ENCODE measurements at places on chromosomes 4 and X. TPM values are rescaled to one million over a fixed set of nuclear protein-coding genes. Genes with fewer than 3 reads are reported as not detected.

DNA sequence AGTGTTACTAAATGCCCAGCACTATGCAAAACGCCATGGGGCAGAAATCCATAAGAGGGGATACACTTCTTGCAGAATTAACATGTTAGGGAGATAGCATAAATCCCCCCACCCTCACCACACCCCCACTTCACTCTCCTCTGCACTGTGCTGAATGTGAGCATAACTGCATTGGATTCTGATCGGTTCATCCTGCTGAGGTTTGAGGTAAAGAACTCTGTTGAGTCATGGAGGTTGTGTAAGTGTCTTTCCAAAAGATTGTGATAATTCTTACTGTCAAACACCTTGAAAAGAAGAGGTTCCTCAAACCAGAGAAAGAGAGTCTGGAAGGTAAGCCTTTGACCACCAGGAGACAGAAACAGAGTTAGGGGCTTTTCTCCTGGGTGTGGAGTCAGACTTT, 43.6 kb downstream of the RBM47 start:
- DNase-seq = no peak

GRCh38 chr4:71553605-71554004, 214.8 kb downstream of the SLC4A4 start:
- no peak for DNase-seq

DNA sequence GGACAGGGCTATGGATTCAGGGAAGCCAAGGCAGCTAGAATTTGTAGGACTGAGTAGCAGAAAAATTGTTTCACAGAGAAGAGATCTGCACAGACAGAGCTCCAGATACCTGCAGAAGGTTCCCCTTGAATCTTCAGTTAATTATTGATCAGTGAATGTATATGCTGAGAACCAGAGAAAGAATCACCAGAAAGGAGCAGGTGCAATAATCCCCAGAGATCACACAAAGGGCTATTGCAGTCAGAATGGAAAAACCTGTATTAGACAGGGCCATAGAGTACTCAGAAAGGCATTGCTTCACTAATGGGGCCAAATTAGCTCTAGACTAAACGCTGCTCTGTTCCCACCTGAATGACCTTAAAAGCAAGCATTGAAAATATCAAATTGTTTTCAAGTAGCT, 35.5 kb upstream of the SMAD1 start:
- no peak for DNase-seq

DNA sequence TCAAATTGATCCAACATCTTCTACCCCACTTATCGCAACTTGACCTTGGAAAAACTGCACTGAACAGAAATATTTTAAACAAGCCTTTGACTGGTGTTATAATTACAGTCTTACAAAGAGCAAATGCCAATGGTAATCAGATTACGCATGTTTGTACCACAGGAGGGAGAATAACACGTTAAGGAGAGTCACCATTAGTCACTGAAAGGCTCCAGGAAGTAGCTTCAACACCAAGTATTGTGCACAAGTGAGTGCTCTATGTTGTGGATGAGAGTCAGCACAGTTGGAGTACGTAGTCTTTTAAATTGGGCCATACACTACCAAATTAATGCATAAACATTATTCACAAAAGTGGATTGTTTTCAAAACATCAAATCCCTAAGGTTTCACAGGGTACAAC, 1081.5 kb upstream of the TENM3 start:
- no peak for DNase-seq

GRCh38 chrX:103688946-103689345, 2.4 kb upstream of the MORF4L2 start:
- no peak for DNase-seq

DNA sequence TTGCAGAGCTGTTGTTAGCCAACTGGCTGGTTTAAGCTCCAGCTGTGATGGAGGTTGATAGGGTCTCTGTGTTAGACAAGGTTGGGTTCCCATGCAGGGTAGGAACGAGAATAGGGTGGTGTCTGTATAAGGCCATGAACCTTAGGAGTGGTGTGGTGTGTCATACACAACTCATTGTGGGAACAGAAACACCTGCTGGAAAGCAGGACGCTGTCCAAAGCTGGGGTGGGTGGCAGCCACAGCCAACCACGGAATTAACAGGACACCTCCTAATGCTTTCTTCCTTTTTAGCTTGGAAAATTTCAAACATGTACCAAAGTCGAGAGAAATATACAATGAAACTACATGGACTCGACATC, 94.4 kb downstream of the ARHGAP10 start:
- no peak for DNase-seq

DNA sequence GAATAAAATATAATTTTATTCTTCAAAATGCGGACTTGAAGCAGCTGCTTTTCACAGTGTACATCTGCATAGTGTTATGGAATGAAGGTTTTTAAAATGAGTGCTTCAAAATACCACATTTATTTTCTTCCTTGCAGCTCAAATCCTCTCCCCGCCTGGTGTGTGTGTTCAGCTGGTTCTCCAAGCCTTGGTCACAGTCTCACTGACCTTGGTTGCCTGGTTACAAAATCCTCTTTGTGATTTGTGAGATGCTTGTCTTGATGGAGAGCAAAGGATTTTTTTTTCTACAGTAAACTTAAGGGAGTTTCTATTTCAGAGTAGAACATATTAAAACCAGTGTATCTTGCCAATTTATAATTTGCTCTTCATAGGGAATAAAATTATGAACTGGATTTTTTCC, 139.2 kb downstream of the PCDH18 start:
- no peak for DNase-seq

DNA sequence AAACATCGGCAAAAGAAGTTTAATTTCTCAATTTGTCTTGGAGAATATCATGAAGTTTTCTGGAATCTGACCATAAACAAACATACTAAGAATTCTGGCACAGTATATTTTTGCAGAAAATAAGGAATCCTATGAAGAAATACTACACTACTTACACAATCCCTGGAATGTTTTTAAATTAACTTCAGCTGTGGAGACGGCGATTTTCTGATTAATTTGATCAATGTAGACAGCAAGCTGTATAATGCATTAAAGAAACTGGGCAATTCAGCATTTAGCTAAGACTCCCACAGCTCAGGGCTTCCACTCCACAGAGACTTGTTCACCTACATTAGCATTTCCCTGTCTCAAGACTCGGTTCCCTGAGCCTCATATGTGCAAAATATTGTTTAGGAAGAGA, 12.2 kb downstream of the EGFL6 start:
- no peak for DNase-seq

DNA sequence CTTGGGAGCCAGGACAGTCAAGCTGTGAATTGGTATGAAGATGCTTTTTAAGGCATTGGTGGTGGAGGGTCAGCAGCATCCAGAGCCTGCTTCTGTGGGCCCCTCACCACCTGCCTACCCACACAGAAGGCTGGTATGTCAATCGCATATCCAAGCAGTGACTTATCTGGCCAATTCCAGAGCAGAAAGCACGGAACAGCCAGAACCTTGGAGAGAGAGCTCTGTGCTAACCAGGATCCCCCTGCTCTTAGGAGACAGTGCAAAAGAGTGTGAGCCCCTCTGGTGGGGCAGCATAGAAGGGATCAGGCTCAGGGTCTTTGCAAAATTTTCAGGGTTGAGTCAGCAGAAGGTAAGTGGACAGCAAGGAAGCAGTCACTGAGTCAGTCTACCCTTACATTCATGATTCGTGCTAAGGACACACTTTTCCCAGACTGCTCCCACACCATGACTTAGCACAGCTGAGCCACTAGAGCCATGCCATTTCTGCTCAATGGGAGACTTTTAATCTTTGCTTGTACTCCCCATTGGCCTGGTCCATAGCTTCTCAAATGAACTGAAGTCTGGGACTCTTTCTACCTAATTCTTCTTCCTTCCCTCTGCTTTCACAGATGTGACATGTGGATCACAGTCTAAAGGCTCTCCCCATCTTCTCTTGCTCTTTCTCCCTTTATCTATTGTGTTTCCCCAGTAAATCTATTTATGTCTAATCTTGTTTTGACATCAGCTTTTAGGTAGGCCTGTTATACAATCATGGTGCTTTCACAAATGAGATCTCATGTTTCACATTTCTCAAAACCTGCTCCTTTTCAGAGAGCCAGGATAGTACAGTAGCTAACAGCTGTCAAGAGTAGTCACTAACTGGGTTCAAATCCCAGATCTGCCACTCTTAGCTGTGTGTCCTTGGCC, 20.0 kb downstream of the MORF4L2 start:
- DNase-seq = no peak

DNA sequence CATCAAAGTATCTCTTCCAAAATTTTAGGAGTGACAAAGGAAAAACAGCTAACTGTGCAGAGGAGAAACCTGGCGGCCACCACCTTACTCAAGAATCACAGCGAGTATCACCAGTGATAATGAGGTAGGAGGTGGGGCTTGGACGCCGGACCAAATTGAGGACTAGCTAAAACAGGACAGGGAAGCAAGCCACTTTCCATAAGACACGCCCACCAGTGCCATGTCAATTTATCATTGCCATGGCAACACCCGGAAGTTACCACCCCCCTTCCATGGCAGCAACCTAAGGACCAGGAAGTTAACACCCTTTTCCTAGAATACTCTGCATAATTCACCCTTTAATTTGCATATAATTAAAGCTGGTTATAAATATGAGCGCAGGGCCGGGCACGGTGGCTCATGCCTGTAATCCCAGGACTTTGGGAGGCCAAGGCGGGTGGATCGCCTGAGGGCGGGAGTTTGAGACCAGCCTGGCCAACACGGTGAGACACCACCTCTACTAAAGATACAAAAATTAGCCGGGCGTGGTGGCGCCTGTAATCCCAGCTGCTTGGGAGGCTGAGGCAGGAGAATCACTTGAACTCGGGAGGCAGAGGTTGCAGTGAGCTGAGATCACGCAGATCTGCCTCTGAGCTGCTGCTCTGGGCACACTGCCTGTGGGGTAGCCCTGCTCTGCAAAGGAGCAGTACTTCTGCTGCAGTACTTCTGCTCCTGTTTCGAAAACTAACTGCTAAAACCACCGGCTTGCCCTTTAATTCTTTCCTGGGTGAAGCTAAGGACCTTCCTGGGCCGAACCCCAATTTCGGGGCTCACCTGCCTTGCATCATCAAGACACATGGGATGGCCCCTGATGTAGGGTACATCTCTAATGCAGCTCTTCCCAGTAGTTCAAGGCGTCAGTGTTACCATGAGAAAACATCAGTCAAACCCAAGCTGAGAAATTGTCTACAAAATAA, 116.7 kb downstream of the HMX1 start:
- peak; percentile 10 for DNase-seq

- DNase-seq = no peak
Measured at GRCh38 chr4:173794662-173795061, 264.6 kb upstream of the HAND2 start.

- DNase-seq = no peak
Measured at GRCh38 chrX:84248226-84248625, 60.2 kb upstream of the RPS6KA6 start.

DNA sequence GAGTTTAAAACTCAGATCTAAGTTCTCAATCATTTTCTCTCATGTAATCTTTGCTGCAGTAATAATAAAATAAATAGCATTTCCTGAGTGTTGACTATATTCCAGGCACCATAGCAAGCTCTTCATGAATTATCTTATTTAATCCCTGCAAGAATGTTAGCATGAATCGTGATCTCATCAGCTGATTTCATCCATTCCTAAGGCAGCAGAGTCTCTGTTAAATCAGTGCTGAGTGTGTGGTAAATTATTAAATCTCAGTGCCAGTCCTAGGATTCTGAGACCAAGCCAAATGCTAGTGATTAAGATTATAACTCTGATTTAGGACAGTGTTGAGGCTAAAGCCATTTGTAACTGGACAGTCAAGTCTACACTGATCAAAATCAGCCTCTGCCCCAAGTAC, 240.3 kb upstream of the TAPT1 start:
- no peak for DNase-seq

- no peak for DNase-seq
Measured at GRCh38 chr4:71045256-71045655, 51.8 kb downstream of the DCK start.

DNA sequence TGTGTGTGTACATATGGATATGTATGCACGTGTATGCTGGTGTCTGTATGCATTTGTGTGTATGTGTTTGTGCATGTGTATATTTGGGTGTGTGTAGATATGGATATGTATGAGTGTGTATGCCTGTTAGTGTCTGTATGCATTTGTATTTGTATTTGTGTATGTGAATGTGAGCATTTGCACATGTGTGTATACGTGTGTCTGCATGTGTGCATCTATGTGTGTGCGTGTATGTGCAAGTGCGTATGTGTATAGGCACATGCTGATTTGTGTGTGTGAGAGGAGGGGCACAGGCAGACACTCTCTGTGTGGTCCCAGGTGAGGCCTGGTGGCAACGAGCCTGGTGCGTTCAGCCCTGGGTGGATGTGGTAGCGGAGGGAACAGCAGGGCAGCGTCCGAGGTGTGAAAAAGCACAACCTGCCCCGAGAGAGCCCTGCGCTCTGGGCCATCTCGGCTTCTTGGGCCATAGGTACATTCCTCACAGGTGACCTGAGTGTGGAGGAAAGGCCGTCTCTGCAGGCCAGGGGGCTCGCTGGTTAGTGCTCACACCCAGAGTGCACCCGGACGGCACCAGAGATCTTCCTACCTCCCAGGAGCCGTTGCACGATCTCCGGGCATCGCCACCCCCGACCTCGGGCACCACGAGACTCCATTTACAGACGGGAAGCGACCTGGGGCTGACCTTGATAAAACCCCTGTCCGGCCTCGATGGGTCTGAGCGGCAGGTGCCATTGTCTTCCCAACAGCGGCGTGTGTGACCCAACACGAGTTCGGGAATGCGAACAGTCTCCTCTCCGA, 45.0 kb downstream of the ASMT start:
- DNase-seq = no peak

DNA sequence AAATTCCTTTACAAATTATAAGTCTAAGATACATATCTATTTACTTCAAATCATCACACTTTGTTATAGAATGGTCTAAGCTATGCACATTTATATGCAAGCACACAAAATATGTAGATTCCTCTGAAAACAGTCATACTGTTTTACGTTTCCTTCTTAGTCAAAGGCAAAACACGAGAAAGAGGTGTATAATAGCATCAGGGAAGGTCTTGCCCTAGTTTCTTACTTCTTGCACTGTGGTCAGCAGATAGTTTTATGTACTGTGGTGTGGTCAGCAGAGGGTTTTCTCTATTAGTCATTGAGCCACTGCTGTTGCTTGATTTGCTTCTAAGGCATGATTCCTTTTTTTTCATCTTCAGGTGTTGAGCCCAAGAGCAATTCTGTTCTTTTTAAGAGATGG, 117.7 kb downstream of the ADAM29 start:
- DNase-seq = no peak

NXF2B gene
- polyA plus RNA-seq = not detected

SERTM2 gene
- polyA plus RNA-seq = 1.5 TPM

ZNF711 gene
- polyA plus RNA-seq = 6.1 TPM

XKRX gene
- polyA plus RNA-seq = 0.15 TPM

TLL1 gene
- polyA plus RNA-seq = 2.4 TPM

KCTD8 gene
- polyA plus RNA-seq = 0.98 TPM

CYTL1 gene
- 5.6 TPM for polyA plus RNA-seq

Measured in ovary (tissue), 10 donors.